ENCODE measurements at places on chromosomes 12 and 14.
A peak's percentile ranks its signal among the peaks of the same experiment; 100 is the strongest.

DNA sequence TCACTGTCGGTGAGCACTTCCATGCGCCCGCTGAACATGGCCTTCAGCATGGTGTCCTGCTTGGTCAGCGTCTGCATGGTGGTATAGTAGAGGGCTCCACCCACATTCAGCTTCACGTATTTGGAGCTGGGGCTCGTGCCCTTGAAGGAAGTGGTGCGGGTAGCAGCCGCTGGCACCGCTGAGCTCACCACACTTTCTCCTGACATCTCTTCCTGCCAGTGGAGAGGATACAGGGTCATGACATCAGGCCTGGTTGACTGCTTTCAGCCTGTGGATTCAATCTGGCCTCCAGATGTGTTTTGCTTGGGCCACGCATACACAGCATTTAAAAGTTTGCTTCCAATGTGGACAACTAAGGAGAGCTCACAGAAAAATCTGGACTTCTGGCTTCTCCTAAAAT lies 7.6 kb downstream of the KCTD10 start:
- DNase-seq = no peak

GRCh38 chr14:75015496-75015895 lies 12.8 kb downstream of the EIF2B2 start:
- DNase-seq = no peak

DNA sequence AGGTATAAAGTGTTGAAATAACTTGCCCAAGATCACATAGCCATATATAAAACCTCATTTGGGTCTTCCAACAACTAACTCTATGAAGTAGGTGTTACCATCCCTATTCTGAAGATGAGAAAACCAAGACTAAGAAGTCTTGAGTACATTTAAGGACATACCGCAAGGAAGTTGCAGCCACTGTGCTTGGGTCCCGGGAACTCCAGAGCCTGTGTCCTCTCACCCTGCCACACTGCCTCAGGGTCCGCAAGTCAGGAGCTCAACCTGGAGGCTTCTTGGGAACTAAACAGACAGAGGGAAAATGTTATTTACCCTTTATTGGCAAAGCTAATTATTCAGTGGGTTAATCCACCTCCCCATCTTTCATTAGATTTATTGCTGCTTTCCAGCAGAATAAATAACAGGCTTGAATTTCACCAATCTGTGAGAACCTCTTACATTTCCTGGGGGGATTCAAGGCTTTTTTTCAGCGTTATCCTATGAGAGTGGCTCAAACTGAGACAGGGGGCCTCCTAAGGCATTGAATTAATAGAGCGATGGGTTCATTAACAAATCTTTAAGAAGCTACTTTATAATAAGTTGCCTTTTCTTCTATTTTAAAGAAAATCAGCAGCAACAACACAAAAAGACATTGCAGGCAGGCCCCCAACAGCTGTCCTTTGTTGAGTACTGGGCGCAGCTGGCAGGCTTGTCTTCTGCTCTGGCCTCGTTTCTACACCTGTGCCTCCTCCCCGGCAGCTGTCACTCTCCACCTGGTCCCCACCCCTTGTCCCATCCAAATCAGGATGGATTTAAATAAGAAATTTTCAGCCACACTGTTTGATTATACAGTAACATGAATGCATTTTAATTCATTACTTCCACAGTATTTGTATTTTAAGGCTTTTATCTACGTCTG lies 25.3 kb downstream of the PHLDA1 start:
- DNase-seq = no peak

- DNase-seq = no peak
Measured at GRCh38 chr14:80575763-80576162, 364.5 kb upstream of the DIO2 start.

GRCh38 chr14:74038020-74038859 lies 19.1 kb downstream of the BBOF1 start:
- DNase-seq = peak; percentile 34

- DNase-seq = no peak
Measured at GRCh38 chr14:72544615-72545387, 349.1 kb downstream of the DPF3 start.

DNA sequence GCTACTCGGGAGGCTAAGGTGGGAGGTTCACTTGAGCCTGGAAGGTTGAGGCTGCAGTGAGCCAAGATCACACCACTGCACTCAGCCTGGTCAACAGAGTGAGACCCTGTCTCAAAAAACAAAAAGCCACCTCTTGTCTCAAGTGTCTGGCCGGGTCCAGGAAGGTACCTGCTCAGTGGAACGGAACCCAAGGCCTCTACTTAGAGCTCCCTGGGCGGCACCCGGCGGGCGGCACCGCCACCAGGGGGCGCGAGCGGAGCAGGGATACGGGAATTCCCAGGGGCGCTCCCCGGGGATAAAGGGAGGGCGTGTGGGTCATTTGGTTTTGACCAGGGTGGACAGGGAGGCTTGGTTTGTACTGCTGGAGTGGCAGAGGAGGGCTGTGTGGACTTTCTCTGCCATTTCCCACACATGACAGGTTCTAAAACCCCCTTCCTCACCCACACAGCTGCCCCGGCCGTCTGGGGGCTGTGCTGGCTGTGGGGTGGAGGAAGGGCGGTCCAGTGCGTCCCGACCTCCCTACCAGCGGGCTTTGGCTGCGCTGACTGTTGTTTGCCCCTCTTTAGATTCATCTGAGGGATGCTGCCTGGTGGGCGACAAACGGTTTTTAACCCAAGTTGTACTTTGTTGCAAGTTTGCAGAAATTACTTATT lies 91.4 kb downstream of the SETD3 start:
- no peak for DNase-seq

DNA sequence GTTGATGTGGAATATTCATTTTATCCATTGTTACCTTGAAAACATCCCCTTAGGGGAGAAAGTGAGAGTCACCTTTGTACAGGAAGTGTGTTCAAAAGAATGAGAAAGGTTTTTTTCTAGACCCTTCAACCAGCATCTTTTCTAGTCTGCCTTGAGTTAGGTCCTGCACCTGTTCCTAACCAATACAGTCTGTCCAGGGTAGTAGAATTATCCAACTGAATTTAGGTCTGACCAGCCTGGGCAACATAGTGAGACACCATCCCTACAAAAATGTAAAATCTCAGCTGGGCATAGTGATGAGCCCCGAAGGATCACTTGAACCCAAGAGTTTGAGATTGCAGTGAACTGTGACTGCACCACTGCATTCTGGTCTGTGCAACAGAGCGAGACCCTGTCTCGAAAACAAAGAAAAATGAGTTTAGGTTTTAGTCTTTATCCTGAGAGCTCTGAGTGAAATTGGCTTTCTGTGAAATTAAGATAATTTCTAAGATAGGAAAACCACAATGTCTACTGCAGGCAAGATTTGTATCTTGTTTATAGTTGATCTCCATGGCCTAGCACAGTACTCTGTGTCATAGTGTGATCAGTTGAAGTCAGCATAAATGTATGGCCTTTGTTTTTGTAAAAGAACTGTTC lies 25.2 kb downstream of the ARHGAP5 start:
- no peak for DNase-seq

GRCh38 chr12:10732066-10732465 lies 8.9 kb upstream of the YBX3 start:
- DNase-seq = no peak

DNA sequence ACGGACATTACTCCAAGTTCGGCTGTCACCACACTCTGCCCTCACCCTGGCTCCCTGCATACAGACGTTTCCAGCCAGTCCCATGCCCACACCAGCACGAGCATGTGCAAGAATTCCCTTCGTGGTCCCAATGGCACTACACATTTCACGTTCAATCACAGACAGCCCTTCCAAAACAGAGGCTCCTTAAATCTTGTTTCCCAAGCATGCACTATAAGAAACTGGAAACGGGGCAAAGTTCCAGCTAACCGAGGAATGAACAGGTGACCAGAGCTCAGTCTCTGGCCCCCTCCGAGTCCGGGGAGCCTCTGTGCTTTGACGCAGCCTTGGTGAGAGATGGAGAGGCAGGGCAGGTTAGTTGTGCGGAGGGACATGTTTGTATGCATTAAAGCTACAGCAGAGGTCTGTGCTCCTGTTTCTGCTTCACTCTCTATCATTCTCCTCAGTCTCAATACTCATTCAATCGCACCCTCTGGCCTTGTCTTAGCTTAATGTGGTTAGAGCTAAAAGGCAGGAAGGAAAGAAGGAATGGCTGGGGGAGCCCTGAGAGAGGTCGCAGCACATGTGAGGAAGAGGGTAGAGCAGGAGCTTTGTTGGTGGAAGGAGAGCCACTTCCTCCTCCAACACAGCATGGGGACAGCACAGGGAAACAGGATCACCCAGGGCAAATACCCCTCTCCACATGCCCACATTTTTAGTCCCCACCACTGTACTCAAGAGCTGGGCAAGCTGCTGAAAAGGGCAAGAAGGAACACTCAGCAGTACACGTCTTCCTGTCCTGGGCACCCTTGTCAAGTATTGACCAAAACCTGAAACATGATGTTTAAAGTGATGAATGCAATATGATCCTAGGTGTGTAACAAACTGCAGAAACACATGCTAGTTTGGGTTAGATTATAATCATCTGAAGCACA lies 12.2 kb upstream of the SELPLG start:
- DNase-seq = no peak
